Activated effector memory CD4-positive, alpha-beta T cell treated with anti-CD3 and anti-CD28 coated beads, Interleukin-2, amount 50 U/mL, for 16 hours (primary cell): ENCODE measurements at places on chromosomes 2 and 18.

DNA sequence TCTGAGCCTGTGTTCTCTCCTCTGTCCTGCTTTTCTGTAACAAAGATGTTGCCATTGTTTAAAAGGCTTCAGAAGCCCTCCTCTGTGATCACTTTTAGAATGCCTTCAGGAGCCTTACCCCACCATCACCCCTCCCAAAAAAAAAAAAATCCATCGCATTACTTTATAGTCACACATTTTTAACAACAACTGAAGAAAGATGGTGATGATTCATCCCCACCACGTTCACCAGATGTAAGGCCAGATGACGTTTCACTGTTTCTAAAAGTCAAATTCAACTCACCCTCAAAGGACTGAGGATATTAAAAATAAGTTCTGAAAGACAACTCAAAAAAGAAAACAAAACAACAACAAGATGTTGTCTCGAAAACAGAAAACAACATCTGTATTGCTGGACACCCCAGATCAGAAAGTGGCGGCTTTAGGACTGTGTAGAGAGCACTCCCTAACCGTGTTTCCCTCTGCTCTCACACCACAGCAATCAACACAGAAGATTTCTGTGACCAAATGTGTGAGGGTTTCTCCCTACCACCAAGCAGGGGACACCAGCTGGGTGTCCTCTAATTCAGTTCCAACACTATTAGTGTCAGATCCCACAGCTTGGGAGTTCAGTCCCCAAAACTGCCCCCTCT, 61.9 kb upstream of the CREB1 start:
- DNase-seq: no peak

- no peak for DNase-seq
Measured at GRCh38 chr2:241494311-241494908, 14.0 kb downstream of the STK25 start.

DNA sequence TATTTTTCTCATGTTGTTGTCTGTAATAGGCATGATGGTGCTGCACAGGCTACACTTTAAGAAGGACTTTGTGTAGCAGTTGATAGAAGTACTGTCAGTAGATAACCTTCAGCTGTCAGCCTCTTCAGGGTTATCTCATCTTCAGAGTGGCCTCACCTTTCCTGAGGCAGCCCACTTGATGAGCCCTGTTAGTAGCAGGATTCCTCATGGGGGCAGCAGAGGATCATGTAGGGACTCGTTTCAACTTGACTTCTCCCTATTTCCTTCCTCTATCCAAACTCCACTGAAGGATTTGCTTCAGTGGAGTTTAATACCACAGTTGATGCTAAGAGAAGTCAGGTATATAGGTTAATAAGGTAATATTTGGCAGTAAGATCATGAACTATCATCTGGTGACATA, 530.3 kb upstream of the FSIP2 start:
- no peak for DNase-seq

GRCh38 chr18:6561420-6561861, 146.7 kb upstream of the L3MBTL4 start:
- no peak for DNase-seq

- DNase-seq: peak; percentile 95
Measured at GRCh38 chr2:28594332-28595108, 98.7 kb downstream of the PLB1 start.

DNA sequence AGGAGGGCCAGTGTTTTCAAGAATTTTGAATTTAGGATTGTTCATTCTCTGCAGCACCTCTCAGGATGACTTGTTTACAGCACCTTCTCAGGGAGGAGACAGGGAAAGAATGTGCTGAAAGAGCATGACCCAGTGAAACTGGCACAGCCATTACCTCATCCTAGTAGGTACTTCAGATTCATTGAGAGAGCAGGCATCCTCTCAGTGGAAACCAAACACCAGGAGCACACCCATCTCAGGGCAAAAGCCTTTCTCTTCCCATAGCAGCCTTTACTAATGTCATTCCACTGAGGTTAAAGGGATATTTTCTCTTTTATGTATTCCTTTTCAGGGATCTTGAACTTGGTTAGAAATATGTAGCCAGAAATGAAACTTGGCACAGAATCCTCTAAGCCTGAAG, 2.6 kb downstream of the MAP2 start:
- DNase-seq: no peak

GRCh38 chr2:95310216-95310615, 13.1 kb downstream of the KCNIP3 start:
- no peak for DNase-seq

- no peak for DNase-seq
Measured at GRCh38 chr18:35097195-35097594, 56.0 kb downstream of the MAPRE2 start.

- DNase-seq: no peak
Measured at GRCh38 chr2:7609556-7609955, 692.3 kb downstream of the RNF144A start.

- DNase-seq: no peak
Measured at GRCh38 chr2:201955231-201955630, 78.4 kb upstream of the FZD7 start.

GRCh38 chr2:68377137-68377780, 12.2 kb downstream of the PLEK start:
- DNase-seq: no peak

DNA sequence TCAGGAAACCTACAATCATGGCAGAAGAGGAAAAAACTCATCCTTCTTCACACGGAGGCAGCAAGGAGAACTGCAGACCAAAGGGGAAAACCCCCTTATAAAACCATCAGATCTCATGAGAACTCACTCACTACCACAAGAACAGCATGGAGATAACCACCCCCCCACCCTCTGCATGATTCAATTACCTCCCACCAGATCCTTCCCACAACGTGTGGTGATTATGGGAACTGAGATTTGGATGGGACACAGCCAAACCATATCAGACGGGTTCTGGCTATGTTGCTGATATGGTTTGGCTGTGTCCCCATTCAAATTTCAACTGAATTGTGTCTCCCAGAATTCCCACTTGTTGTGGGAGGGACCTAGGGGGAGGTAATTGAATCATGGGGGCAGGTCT, 28.7 kb upstream of the CCDC150 start:
- no peak for DNase-seq

DNA sequence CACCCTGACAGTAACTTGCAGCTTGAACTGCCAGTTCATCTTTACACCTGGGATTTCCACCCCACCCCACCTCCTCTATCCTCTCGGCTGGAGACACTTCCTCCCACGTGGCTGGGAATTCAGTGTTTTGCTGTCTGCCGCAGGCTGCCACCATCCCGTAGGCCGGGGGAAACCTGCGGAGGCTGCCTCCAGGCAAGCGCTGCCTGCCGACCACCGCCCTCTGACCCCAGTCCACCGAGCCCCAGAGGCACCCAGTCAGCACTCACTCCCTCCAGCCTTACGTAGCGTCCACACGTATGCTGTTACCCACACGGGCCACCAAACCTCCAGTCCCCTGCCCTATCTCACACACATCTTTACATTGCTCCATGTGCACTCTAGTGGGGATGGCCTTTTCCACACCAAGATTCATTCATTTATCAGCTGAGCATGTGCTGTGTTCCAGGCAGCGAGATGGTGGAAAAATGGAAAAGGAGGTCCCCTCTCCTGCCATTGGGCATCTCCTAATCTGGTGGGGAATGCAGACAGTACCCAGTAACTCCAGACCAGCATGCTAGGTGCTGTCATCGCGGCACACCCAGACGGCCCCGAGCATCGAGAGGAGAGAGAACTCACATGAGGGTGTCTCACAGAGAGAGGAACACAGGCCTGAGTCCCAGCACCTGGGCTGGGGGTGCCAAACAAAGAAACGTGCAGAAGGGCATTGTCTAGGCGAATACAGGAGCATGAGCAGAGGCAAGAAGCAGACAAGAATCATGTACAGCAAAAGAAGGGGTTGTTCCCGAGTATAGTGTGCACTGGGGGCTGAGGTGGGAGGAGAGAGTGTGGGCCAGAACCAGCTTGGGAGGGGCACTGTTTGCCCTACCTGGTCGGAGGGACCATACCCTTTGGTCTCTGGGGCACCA, 166.9 kb downstream of the SMAD7 start:
- no peak for DNase-seq
